ENCODE measurements at places on chromosomes 7 and 10. TPM values are rescaled to one million over a fixed set of nuclear protein-coding genes. Genes with fewer than 3 reads are reported as not detected.

Gene IDI2
- total RNA-seq, result not detected

Gene CRTAC1
- not detected for total RNA-seq

Gene COL1A2
- total RNA-seq, result 4,873 TPM

Gene HYAL4
- total RNA-seq, result not detected

Gene BLNK
- total RNA-seq, result 0.09 TPM

Gene TMEM270
- not detected for total RNA-seq

Gene NUTM2B
- total RNA-seq, result 0.16 TPM

Gene NAMPT
- 83.5 TPM for total RNA-seq

Gene GPR15LG
- total RNA-seq, result not detected

Gene WNT2
- 0.63 TPM for total RNA-seq

Gene TRRAP
- 12.3 TPM for total RNA-seq

Gene IKZF1
- total RNA-seq, result 0.16 TPM

Gene ZNF467
- total RNA-seq, result 0.95 TPM

Gene FZD1
- 22.9 TPM for total RNA-seq

Gene MMRN2
- total RNA-seq, result 1.5 TPM

Gene ACSL5
- total RNA-seq, result 3.3 TPM

Gene ANKRD30A
- total RNA-seq, result not detected

Gene GPR158
- not detected for total RNA-seq

Gene TSPAN33
- total RNA-seq, result 0.16 TPM

Gene ODAD2
- under 0.01 TPM for total RNA-seq

Gene CACNB2
- total RNA-seq, result 1.2 TPM

Gene ADAM22
- total RNA-seq, result 0.47 TPM

Gene NCAPG2
- total RNA-seq, result 7.4 TPM

Gene ARHGAP22
- 34.2 TPM for total RNA-seq

Gene HNRNPA2B1
- 80.4 TPM for total RNA-seq

Gene ACADSB
- 7.1 TPM for total RNA-seq

Gene TBL2
- total RNA-seq, result 53.1 TPM

Gene UTF1
- total RNA-seq, result not detected

Gene PANK1
- total RNA-seq, result 5.2 TPM

Gene CYTH3
- 22.7 TPM for total RNA-seq

Gene PAPOLB
- total RNA-seq, result under 0.01 TPM

Gene CCDC136
- 18.1 TPM for total RNA-seq

Gene PCDH15
- total RNA-seq, result not detected

Gene FOXP2
- total RNA-seq, result 4.2 TPM
